ENCODE measurements at places on chromosomes 16 and 17.

GRCh38 chr17:58052945-58053715 is 30.1 kb upstream of the DYNLL2 start:
- no peak for DNase-seq

GRCh38 chr17:40547079-40547784 is 18.0 kb downstream of the CCR7 start:
- DNase-seq, result no peak

GRCh38 chr16:10594312-10594950 is 14.0 kb upstream of the EMP2 start:
- no peak for DNase-seq

GRCh38 chr16:58551496-58551895 is 36.2 kb downstream of the SETD6 start:
- no peak for DNase-seq

DNA sequence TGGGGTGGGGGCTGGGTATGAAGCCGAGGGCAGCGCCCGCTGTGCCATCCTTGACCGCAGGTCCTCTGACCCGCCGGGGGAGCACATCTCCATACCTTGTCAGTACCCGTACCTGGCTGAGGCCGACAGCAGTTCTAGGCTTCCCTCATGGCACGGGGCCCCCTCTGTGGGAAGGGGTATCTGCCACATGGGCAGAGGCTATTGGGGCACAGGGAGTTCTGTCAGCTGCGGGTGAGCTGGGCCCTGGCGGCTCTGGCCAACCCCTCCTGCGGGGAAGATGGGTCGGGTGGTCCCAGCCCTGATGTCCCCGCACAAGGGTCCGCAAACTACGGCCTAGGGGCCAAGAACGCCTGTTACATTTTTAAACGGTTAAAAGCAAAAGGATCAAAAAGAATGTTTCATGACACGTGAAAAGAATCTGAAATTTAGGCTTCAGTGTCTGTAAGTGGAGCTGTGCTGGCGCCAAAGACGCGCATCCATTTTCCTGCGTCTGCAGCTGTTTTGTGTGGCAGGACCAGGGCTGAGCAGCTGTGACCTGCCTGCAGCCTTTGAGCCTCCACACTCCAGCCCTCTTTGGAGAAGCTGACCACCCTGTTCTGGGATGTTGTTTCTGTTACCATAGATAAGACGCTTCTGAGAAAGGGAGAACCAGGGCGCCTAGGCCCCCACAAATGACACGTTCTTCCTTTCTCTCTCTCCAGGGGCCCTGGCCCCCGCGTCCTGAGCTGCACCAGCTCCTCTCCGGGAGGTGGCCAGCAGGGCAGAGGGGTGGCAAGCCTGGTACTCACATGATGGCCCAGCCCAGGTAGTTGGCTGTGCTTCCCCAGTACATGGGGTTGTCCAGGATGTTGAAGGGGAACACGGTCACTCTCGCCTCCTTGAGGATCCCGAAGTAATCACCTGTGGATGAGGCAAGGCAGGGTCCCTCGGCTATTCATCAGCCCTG is 12.7 kb upstream of the RASD1 start:
- DNase-seq, result no peak

DNA sequence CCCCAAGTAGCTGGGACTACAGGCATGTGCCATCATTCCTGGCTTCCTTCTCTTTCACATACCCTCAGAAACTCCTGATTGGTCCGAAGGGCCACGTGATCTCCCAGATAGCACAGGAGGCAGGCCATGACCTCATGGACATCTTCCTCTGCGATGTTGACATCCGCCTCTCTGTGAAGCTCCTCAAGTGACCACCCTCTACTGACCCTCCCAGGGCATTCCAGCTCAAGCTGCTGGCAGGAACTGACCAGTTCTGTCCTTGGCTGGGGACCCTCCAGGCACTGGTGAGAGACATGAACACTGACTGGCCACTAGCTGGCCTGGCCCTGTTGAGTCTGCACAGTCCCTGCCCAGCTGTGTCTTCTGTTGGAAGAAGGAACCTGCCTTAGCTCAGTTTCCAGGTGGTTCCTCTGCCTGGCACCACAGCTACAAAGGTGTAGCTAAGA is 5.6 kb downstream of the ERAL1 start:
- DNase-seq, result no peak

DNA sequence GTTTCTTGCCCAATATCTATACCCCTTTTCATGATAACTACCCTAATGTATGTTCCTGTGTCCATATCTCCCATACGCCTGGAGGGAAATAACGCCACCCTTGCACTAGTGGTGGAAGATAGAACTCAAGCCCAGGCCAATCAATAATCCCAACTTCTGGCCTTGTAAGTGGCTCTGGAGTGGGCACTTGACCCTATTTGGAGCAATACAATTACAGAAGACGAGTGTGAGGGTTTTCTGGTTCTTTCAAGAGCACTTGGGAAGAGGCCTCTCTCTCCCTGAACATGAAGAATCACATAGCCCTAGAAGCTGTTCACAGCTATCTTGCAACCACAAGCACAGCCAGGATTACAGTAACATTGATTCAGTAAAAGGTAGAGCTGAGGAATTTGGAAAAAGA is 217.9 kb downstream of the RAB11FIP4 start:
- DNase-seq, result no peak

DNA sequence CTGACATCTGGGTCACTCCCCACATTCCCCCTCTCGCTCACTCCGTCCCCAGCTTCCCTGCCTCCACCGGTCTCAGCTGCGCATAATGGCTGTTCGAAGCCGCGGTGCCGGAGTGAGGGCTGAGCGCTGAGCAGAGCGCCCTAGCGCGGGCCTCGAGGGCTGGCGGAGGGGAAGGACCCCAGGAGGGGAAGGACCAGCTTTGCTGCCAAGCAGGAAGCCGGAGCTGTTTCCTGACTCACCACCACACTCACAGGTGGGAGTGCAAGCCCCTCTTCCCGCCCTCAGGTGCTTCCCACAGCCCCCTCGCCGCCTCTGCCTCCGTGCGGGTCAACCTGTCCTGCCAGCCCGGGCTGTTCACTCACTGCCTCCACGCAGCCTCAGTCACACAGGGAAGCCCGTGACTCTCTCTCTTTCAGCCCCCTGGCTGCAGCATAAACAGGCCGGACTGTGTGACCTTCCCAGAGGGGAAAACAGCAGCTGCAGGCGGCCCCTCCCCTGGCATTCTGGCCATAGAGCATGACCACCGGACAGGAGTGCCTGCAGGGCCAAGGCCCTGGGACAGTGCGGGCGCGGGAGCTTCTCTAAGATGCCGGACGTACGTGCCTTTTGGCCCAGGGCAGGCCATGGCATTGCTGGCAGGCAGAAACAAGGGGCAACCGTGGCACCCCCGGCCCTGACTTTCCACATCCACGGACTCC is 23.7 kb downstream of the SLC43A2 start:
- DNase-seq, result no peak

- no peak for DNase-seq
These were observed 568 bp upstream of the TNK1 start for GRCh38 chr17:7380321-7380720.

GRCh38 chr16:87384162-87384874 is 742 bp upstream of the FBXO31 start:
- DNase-seq, result no peak

DNA sequence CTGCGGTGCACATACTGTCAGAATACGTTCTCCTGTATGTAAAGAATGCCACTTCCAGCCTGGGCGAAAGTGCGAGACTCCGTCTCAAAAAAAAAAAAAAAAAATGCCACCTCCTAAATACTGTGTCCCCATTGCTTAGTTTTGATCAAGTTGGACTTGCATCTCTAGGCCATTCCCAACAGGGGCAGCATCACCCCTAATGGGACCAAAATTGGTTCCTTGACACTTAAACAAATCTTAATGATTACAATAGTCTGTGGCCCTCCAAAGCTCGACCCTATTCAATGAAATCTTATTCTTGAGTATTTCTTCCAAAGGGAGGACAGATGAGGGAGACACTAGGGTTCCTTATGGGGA is 154.7 kb upstream of the PLCG2 start:
- no peak for DNase-seq

- no peak for DNase-seq
These were observed 14.9 kb upstream of the C16orf74 start for GRCh38 chr16:85765767-85766166.

- no peak for DNase-seq
These were observed 32.9 kb downstream of the WDR45B start for GRCh38 chr17:82615084-82616020.

- DNase-seq, result no peak
These were observed 168.8 kb downstream of the C16orf78 start for GRCh38 chr16:49542391-49542891.

DNA sequence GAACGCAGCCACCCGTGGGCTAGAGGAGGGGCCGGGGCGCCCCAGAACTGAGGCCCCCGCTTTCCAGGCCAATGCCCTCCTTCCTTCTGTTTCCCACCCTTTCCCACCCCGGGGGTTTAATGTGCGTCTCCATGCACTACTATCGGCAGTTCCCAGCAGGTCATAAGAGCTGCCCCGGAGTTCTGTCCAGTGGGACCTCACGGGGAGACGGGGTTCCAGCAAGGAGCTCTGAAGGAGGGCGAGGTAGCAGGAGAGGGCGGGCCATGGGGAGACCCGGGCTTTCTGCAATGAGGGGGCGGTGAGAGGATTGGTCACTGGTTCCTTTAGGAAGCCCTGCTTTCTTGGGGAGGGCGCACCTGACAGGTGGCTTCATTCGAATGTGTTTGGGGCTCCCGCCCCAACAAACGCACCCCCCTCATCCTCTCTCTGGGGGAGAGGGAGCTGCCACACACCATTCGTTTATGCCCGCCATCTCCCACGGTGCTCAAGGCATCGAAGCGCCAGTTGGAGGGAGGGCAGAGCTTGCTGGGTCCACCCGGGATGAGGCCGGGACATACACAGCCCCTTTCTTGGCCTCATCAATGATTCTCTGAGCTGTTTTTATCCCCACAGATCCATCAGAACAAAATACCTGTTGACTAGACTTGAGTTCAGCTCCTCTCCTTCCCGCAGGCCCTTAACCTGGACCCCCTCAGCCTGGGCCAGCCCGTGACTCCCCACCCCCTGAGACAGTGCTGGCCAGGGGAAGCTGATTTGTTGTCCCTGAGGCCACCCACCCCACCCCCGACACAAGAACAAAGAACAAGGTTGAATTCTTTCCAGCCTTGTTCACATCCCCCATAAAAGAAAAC is 44.1 kb downstream of the SLC7A5 start:
- DNase-seq, result no peak

DNA sequence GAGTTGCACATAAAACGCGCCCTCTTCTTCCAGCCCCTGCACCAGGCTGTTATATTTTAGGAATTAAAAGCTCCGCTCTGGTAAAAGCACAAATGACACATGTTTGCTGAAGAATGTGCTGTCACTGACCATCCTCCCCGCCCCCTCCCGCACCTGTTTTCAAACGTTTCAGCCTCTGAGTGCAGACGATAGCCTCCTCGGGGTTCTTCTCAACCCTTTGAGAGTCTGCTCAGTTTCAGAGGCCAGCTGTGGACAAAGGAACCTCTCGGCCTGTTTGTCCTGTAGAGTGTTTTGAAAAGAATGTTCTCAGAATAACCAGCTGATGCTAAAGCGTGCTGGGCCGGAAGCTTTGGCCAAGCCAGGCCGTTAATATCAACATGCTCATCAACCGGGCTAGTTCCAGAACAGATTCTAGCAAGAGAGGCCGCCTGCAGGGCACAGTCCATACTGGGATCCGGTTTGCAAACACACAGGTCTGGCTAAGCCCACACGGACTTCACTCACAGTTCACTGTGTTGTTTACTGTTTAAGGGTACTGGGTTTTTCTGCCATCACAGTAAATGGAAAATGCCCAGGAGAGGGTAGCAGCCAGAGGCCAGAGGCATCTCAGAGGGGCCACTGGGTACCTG is 6.4 kb upstream of the CACNG4 start:
- DNase-seq, result no peak

DNA sequence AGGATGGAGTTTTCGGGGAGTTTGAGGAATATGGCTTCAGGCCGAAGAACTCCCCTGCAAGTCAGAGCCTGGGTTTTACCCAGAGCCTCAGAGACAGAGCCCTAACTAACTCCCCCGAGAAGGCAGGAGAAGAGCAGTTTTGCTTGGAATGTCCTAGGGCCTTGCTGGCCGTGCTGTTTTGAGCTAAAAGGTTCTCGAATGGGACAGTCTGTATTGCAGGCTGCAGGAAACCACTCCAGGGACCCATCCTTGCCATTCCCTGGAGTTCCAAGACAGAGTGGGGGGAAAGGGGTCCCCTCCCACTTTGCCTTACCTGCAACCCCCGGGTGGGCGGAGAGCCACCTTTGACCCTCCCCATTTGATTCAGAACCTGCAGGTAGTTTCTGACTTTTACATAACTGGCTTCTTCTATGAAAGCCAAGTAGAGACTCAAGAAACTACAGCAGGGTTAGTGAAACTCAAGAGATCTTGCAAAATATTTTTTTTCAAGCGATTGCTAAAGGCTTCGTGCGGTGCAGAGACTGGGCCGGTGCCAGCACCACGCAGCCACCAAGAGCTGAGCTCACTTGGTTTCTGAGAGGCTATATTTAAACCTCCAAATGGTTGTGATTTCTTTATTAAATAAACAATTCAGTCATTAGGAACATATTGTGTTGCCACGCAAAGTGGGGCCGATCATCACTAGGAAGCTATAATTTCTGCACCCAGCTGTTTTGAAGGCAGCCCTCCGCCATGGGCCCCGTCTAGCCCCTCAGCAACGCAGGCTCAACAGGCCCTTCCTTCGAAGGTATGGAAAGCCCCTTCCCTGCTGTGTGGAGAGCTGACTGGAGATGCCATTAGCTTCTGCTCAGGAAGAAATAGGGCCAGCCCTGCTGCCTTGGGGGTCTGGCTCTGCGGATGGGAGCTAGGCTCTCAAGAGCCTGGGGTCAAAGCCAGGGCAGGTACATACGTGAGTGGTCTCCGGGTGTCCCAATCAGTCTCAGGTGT is 223.0 kb downstream of the NTN1 start:
- DNase-seq, result peak; percentile 57

DNA sequence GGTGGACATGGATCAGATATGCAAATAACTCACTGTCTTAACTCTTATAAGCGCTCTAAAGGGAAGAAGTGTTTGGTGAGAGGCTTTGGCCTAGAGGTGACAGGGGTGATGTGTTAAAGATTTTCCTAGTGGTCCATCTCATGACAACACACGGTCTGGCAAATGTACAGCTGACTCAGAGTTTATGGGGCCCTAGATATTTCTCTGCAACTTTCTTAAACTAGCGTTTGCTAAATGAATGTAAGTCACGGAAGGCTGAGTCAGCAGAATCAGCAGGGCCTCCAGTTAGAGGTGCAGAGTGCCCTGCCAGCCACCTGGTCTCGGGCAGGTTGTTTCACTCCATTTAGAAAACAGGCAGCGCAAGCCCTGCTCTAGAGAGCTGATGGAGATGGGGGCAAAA is 40.1 kb downstream of the CLEC16A start:
- no peak for DNase-seq

- no peak for DNase-seq
These were observed 165.1 kb upstream of the TNRC6C start for GRCh38 chr17:77793146-77793970.

GRCh38 chr17:61384354-61384691 is 15.3 kb upstream of the TBX2 start:
- DNase-seq, result no peak

- DNase-seq, result no peak
These were observed 50.5 kb downstream of the YPEL2 start for GRCh38 chr17:59381716-59382570.

GRCh38 chr17:77257596-77258458 is 117.1 kb downstream of the SEC14L1 start:
- no peak for DNase-seq

All from GM04503 (cell line).